GM12891 (cell line): ENCODE measurements at places on chromosomes 7 and 10.

DNA sequence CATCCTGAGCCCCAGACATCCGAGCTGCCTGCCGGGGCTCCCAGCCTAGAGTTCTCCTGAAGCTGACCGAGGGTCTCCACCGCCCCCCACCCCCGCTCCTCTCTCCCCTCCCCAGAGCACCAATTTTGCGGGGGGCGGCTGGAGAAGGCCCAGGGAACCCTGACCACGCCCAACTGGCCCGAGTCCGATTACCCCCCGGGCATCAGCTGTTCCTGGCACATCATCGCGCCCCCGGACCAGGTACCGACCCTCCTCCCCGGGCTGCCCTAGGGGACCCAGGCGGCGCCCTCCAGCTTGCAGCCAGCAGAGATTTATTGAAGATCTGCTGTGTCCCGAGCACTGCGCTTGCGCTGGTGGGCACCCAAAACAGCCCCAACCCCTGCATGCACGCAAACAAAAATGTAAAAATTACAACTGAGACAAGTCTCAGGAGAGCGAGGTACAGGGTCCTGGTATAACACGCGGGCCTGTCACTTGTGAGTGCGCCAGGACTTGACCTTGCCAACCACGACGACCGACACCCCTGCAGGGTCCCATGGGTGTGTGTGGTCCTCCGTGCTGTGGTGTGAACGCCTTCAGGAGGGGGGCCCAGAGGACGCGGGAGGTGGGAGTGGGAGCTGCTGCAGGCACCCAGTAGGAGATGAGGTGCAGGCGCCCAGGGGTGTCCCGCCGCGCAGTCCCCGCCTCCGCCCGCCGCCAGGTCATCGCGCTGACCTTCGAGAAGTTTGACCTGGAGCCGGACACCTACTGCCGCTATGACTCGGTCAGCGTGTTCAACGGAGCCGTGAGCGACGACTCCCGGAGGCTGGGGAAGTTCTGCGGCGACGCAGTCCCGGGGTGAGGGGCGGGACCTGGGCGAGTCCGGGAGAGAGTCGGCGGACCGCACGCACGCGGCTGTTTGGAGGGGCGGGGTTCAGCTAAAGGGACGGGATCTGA is 3.1 kb downstream of the PCOLCE start:
- no peak for DNase-seq

DNA sequence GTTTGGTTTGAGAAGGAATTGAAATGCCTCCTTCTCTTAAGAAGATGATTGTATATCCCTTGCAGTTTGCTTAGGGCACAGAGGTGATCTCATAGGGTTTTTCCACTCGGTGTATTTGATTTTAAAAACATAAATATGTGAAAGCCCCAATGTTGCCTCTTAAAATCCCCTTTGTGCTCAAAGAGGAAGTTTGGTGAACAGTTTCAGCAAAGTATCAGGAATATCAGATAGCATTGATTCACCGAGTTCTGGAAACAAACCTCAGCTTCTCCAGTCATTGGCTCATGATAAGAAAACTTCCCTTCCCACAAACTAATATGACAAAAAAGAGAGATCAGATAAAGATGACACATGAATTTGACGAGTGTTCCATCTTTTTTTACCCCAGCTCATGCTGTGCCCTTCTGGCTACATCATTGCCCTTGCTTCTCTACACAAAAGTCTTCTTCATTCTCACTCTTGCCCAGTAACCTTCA is 20.1 kb upstream of the SMNDC1 start:
- DNase-seq, result no peak

DNA sequence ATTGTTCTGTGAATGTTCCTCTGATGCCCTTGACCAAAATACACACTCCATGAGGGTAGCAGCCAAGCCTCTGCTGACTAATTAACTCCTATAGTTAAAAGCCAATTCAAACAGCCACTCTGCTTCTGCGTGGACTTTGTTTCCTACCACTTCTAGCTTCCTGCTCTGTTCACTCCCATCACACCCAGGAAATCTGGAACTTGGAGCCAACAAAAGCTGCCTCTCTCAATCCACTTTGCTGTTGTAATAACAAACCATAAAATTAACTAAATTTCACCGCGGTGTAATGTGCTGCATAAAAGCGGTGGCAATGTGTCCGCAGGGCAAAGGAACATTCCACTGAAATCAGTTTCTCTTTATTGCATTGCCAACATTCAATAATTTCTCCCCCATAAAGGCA is 239.5 kb downstream of the PLXNA4 start:
- DNase-seq, result no peak

DNA sequence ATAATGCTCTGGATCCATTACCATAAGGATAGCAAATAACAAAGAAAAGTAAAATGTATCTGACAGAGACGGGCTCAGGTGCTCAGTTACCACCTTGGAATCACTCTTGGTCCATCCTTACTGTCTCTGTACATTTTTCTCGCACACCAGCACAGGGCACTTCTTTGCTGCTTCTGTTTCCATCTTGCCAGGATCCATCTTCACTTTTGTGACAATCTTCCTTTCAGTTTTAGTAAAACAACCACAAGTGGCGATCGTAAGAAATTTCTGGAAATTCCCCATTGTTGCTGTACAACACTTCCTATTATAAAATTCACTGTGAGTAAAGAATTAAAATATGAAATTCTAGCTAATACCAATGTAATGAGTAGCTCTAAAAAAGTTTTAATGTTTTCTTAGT is 695.5 kb downstream of the GRM8 start:
- DNase-seq, result no peak

GRCh38 chr10:90575125-90575524 is 282.7 kb downstream of the HTR7 start:
- DNase-seq, result no peak

GRCh38 chr7:7129381-7129780 is 53.0 kb upstream of the C1GALT1 start:
- DNase-seq, result no peak

DNA sequence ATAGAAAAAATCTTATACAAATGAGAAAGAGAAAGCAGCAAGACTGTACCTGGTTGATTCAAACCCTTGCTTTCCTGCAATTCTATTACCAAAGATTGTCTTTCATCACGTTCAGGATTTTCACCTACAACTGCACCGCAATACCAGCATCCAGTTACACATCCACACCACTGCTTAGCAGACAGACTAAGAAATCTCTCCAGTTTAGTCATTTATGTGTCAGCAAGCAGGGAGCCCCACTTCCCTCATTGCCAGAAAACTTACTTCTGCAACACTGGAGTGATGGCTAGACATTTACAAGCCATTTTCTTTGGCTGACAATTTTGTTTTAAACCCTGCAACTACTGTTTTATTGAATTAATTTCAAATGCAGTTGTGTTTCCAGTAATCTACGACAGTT is 359.6 kb upstream of the MEOX2 start:
- DNase-seq, result no peak

- DNase-seq, result peak; percentile 42
Observed at GRCh38 chr7:32490127-32490796, at the start of gene LSM5. LSM5 (minus strand) TSS chr7:32490380; CDS start chr7:32490365, 15 bp downstream.

GRCh38 chr10:119413471-119414080 is 128.9 kb downstream of the RGS10 start:
- DNase-seq, result no peak

DNA sequence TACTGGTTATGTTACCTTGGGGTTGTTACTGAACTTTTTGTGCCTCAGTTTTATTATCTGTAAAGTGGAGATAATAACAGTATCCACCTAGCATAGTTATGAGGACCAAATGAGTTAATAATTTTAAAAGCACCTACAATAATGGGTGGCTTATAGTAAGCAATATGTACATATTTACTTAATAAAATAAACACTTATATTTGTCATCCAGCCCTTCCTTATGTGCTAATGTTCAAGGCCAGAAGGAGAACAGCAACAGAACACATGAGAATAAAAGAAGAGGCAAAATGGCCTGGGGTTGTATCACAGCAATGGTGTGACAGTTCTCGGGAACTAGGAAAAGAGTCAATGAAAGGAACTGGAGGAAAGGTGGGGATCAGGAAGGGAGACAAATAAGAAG is 255.4 kb upstream of the LRGUK start:
- no peak for DNase-seq

DNA sequence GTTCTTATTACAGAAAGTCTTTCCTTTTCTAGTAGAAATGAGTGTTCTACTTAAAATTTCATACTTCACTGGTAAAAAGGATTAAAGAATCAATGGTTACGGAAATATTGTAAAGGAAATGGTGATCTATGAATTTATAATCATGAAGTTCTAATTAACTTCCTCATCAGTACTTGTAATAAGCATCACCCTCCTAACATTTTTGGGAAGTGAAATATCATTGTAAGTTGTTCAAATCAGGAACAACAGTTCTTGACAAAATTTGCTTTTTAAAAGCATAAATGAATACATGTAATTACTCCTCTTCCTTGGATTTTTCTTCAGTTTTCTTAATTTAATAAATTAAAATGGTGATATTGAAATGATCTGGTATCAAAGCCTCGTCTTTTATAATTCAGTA is 5.6 kb upstream of the PCGF5 start:
- DNase-seq, result no peak

DNA sequence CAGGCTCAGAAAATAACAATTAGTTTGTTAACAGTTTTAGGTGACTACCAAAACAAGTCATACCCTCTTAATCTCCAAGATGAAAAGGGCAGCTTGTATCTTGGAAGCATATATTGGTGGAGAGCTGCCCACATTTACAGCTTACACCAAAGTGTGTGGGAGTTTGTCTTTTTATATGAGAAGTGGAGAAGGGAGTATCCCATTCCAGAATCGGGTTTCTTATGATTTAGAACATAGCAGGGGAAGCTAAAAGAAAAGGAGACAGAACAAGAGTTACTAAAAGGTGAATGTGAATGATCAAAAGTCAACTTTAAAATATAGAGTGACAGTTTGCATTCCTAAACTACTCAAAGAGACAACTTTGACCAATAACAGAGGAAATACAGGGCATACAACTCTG is 338.6 kb upstream of the VWC2 start:
- DNase-seq, result no peak
